ENCODE measurements at places on chromosomes 16 and 17.

DNA sequence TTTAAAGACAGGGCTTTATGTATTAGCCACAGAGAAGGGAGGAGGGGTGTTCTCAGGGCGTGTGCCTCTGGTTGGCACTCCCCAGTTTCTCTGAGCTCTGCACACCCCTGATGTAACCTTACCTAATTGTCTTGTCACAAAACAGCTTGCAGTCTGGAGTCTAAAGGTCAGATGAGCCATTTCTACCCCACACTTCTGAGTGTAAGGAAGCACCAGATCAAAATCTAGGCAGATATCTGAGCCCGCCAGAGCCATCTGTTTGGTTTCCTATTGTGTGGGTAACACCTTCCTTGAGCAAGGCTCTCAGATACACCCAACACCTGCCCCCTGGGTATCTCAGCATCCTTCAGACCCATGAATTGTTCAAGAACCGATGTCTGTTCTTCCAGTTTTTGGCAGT lies 15.5 kb downstream of the CDH1 start:
- DNase-seq: no peak

- no peak for DNase-seq
Observed at GRCh38 chr16:71893888-71894228, 1.5 kb upstream of the IST1 start.

DNA sequence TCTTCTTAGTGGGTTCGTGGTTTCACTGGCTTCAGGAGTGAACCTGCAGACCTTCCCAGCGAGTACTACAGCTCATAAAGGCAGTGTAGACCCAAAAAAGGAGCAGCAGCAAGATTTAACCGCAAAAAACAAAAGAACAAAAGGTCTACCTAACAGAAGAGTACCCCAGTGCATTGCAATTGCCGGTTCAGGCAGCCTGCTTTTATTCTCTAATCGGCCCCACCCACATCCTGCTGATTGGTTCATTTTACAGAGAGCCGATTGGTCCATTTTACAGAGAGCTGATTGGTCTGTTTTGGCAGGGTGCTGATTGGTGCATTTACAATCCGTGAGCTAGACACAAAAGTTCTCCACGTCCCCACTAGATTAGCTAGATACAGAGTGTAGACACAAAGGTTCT lies 2.0 kb upstream of the ARRB2 start:
- DNase-seq: peak; percentile 36

DNA sequence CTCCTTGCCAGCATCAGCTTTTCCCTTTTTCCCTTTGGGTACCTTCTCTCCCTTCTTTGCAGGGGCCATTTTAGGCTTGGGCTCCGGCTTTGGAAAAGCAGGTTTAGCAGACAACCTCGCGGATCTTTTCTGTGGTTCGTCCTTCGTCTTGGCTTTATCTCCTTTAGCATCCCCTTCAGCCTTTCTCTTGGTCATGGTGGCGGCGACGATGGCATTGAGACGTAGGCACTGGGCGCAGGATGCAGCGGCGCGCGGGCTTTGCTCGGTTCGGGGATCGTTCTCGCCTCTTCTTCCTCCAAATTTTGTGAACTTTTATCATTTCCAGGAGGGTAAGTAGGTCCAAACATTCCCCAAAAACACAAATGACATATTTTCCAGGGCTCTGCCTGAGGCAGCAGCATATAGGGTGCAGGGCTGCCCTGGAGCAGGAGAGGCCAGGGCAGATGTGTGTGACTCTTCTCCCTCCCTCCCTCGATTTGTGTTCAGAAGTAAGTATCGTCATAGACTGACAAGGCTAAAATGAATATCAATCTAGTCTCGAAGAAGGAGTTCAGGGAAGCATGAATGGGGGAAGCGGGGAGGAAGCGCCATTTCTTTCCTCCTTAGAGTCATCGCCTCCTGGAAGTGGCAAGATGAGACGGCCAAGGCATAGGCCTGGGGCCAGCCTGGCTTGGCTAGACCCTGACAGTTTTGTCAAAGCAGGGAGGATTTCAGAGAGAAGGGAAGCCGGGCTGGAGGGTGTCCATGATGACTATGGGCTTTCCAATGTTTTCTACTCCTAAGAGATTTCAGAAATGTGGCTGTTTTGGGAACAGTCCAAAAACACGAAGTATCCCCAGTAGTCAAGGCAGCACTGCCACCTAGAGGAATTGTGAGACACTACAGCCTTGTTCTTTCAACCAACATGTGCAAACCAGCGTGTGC lies 13.2 kb downstream of the CHCT1 start:
- DNase-seq: peak; percentile 80

DNA sequence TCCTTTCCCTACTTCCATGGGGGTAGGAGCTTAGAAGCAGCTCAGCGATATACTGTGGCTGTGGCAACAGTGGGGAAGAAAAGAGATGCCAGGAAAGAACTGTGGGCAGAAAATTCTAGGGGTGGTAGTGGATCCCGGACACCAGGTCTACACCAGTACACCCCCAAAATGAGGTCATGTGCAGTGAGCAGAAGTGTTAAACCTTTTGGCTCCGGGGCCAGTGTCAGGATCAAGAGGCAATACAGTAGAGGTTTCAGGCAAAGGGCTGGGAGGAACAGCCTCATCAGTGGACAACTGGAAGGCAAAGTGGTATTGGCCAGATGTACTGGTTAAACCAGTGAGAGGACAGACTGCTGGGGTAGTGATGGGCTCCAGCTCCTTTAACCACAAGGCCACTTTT lies 163.1 kb upstream of the CCL2 start:
- DNase-seq: no peak

All from neural progenitor cell (in vitro differentiated cells).